ENCODE measurements at places on chromosomes 4 and X.

GRCh38 chrX:106378616-106379015 is 210.5 kb downstream of the PWWP3B start:
- no peak for DNase-seq

GRCh38 chrX:7109838-7110793 is 37.4 kb upstream of the STS start:
- no peak for DNase-seq

GRCh38 chrX:3177851-3178250 is 136.6 kb downstream of the ARSF start:
- no peak for DNase-seq

- DNase-seq: no peak
These were observed 105.8 kb upstream of the MSX1 start for GRCh38 chr4:4753643-4754042.

DNA sequence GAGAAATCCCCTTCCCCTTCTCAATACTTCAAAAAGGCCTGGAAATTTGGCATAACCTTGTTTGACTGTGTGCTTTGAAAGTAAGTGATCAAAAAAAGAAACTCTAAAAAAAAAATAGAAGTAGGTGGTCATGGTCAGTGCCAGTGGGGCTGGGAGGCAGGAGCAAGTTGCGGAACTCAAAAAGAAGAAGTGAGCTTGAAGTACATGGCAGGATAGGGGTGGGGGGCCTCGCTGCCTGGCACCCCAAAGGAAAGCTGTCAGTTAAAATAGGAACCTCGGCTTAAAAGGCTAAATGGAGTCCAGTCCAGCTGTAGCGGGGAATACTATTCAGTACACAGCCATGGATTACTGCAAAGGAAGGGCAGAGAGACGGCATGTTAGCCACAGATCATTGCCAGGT is 12.2 kb upstream of the NKRF start:
- DNase-seq: peak; percentile 42

DNA sequence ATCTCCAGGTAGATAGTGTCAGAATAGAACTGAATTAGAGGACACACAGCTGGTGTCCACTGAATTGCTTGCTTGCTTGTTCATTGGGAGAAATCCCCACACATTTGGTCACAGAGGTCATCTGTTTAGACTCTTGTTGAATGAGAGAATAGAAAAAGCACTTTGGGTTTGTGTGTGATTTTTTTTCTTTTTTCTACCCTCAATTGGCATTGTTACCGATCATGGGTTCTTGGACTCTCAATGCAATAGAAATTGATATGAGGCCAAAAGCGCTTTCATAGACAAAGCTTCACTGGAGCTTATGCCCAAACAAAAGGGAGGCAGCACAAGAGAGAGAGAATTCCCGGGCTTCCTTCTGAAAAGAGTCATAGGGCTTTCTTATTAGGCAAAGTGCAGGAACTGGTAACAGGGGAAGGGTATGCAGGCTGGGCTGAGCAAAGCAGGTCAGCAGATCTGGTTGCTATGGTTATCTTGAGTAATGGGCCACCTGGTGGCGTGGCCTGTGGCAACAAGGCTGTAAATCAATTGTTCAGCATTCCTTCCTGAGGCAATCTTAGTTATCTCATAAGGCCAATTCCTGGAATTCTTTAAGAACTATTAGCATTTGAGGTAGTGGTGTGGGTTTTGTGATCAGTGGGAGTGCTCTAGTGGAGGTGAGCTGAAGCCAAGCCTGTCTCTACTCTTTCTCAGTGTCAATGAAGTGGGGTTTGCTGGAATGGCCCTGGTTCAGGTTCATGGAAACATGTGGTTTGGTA is 5.3 kb upstream of the GPR82 start:
- DNase-seq: no peak

DNA sequence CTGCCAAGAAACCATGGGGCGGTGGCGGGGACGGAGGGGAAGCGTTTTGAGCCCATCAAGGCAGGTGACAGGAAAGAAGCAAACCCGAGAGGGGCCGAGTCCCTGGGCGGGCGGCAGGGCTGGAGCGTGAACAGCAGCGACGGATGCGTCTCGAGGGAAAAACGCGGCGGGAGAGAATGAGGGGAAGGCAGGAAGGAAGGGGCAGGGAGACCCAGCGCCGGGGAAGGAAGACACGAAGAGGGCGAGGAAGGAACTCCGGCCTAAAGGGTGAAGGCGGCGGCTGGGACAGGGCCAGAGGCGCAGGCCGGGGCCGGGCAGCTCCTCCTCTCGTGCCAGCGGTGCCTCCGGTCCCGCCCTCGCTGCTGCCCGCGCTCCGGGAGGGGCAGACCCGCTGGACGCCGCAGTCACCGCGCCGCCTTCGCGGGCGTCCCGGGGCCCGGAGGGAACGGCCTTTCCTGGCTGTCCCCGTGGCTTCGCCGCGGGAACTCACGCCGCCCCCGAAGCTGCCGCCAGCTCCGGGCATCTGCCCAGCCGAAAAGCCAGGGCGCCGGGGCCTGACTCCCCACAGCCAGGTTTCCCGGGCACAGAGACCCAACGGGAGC is 751 bp upstream of the RGS12 start:
- peak; percentile 57 for DNase-seq

GRCh38 chrX:132207996-132208395 is 11.3 kb downstream of the RAP2C start:
- no peak for DNase-seq

- no peak for DNase-seq
These were observed 227.2 kb downstream of the SPCS3 start for GRCh38 chr4:176546975-176547374.

DNA sequence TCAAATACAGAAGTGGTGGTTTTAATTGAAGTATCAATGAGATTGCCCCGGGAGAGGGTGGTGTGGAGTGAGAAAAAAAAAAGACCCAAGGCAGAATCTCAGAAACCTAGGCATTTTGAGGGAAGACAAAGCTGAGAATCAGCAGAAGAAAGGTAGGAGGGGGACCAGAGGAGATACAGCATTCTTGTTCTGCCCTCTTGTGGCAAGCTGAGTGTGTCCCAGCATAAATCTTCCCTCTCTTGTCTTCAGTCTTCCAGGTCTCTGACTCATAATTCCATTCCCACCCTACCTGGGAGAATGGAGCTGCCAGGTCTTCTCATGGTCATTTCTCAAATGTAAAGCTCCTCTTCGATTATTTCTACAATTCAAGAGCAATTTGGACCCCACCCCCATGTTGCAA is 32.7 kb upstream of the MAGED1 start:
- DNase-seq: peak; percentile 3

DNA sequence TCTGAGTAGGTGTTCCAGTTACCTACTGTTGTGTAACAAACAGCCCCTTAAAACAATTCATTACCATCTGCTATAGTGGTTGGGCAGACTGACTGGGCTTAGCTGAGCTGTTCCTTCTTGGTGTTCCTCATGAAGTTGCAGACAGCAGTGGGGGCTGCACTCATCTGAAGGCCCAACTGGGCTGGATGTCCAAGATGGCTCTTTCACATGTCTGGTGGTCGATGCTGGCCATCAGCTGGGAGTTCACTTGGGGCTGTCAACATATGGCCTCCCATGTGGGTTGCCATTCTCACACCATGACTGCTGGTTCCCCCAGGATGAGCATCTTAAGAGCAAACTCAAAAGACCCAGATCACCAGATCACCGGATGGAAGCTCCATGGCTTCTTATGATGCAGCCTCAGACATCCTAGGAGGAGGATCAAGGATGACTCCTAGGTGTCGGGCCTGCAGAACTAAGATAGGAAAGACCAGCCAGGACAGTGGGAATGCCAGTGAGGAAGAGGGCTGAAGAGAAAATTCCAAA is 34.3 kb upstream of the PPP2R2C start:
- DNase-seq: no peak

- DNase-seq: peak; percentile 9
These were observed 205.0 kb upstream of the TET2 start for GRCh38 chr4:104941661-104942062.

DNA sequence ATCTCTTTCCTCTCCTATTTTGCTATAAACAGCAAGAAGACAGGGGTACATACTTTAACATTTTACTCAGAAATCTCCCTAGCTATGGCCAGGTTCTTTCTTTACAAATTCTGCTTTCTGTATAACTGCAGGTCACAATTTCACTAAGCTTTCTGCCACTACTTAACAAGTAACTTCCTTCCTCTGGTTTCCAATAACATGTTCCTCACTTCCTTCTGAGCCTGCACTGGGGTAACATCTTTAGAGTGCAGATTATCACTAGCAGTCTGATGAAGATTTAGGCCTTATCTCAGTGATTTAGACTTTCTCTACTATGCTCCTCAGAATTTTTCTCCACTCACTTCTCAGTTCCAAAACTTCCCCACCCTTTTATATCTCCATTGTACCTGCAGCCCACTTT is 1930.5 kb upstream of the AGA start:
- no peak for DNase-seq

- peak; percentile 32 for DNase-seq
These were observed 44.5 kb downstream of the FGFRL1 start for GRCh38 chr4:1055721-1056590.

- DNase-seq: no peak
These were observed 21.4 kb upstream of the CLGN start for GRCh38 chr4:140448830-140449229.

- no peak for DNase-seq
These were observed 26.3 kb upstream of the KDM5C start for GRCh38 chrX:53251307-53251706.

DNA sequence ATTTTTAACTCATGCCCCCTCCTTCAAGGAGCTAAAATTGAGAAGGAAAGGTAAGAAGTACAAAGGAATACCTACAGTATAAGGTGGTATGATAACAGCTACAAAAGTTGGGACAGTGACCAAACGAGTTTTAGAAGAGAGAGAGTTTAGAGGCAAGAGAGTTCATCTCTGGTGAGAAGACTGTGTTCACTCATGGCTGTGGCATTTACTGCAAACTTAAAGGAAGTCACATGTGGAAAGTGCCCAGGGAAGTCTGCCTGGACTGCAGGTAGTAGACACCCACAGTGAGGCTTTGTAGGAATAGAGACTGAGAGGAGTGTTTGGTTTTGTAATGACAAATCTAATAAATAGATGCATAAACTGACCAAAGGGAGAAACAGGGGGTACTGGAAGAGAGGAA is 493.5 kb downstream of the IL15 start:
- no peak for DNase-seq

- DNase-seq: no peak
These were observed 135.3 kb upstream of the HS3ST1 start for GRCh38 chr4:11564021-11564420.

DNA sequence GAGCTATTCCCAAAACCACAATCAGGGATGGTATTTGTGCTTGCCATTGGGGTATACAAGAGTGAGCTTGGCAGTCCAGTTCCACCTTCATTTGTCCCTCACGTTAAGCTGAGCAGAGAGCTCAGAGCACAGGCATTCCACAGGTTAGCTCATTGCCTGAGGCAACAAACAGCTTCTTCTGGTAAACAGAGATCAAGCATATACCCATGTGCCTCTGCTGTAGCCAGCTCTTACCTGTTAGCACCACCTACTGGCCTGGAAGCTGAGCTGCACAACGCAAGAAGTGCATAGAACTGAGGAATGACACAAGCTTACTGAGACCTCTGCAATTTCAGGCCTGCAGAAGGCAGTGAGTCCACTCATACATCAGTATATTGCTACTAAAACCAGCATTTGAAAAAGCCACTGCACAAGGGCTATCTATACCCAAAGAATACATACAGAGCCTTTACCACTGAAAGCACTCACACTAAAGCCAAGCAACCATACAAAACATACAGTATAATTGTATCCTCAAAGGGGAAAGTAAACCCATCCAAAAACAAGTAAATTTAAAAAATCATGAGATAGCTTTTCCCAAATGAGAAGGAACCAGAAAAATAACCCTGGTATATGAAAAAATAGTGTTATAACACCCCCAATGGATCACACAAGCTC is 258.3 kb upstream of the GABRA2 start:
- DNase-seq: no peak

DNA sequence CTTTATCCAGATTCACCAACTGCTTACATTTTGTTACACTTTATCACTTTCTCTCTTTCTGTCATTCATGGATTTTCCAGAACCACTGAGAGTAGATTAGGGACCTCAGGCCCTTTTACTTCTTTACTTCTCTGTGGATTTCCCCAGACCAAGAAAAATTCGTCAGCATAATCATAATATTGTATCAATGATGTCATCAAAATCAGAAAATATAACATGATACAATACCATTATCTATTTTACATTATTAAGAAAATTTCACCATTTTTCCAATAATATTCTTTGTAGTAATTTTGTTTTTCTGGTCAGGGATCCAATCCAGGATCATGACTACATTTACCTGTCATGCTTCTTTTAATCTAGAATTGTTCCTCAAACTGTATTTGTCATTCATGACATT is 494.2 kb downstream of the IQCM start:
- no peak for DNase-seq

DNA sequence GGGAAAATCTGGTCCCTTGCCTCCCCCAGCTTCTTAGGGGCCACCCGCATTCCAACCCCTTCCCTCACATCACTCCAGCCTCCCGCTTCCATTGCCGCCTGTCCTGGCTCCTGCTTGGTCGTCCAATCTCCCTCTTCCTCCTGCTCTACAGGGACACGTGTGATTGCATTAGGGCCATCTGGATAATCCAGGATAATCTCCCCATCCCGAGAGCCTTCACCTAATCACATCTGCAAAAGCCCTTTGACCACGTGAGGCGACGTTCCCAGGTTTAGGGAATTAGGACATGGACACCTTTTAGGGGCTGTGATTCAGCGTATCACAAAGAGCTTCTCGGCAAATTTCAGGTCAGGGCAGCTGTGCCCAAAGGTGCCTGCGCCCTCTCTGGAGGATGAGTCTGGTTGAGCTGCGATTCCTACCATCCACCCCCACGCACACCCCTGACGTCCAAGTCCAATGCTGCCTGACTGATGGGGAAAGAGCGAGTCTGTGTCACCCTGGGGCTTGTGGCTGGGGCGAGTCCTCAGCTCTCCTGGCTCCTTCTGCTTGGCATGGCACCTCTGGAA is 104.6 kb downstream of the PSAPL1 start:
- no peak for DNase-seq

- DNase-seq: no peak
These were observed 49.0 kb upstream of the ZNF157 start for GRCh38 chrX:47321386-47321785.

GRCh38 chr4:37881811-37882210 is 9.1 kb upstream of the TBC1D1 start:
- DNase-seq: peak; percentile 66

DNA sequence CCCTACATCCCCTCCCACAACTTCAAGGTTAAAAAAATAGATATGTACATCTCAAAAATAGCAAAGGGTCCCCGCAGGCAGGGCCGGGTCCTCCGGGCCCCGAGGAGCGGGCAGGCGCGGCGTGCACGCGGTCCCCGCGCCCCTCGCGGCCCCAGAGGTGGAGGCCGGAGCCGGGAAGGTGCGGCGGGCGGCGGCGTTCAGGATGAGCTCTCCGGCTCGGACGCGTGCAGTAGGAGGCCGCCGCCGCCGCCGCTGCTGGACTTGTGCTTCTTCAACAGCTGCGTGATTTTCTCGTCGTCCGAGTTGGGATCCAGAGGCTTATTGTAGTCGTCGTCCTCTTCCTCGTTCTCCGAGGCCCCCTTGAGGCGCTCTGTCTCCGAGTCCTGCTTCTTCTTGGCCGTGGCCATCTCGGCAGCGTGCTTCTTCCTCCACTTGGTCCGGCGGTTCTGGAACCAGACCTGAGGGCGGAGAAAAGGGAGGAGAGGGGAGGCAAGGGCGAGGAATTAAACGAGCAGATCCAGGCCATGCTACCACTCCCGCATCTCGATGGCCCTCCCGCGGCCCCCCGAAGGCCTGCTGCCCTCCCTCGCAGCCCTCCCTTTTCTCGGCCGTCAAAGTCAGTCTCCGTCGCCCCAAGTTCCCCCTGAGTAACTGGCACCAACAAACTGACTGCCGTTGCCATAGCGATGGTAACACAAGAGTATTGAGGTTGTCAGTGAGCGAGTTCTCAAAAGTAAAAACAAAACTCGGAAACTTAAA is 5.8 kb downstream of the NKX6-1 start:
- peak; percentile 34 for DNase-seq

- peak; percentile 45 for DNase-seq
These were observed 4.5 kb upstream of the PLCXD1 start for GRCh38 chrX:276581-277201.

Measured in inflammatory macrophage treated with lipopolysaccharide for 4 hours (primary cell).